ENCODE measurements at places on chromosomes 1 and 21.

DNA sequence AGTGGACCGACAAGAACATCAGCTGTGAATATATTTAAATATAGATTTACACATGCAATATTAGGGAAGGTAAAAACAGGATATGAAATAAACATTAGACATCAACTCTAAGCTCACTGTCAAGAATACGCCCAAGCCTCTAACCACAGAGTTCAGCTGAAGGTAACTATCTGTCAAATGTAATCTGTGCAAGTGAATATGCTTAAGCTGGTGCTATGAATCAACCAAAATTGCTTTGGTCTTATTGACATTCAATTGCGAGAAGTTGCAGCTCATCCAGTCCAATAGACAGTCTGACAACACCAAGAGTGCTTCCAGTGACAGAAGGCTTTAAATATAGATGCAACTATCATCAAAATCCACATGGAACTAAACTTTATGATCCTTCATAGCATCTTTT is 32.3 kb downstream of the USH2A start:
- DNase-seq, result no peak

- no peak for DNase-seq
Measured at GRCh38 chr1:106995970-106996369, 60.5 kb upstream of the PRMT6 start.

- no peak for DNase-seq
Measured at GRCh38 chr21:34988139-34988538, 61.0 kb downstream of the RUNX1 start.

DNA sequence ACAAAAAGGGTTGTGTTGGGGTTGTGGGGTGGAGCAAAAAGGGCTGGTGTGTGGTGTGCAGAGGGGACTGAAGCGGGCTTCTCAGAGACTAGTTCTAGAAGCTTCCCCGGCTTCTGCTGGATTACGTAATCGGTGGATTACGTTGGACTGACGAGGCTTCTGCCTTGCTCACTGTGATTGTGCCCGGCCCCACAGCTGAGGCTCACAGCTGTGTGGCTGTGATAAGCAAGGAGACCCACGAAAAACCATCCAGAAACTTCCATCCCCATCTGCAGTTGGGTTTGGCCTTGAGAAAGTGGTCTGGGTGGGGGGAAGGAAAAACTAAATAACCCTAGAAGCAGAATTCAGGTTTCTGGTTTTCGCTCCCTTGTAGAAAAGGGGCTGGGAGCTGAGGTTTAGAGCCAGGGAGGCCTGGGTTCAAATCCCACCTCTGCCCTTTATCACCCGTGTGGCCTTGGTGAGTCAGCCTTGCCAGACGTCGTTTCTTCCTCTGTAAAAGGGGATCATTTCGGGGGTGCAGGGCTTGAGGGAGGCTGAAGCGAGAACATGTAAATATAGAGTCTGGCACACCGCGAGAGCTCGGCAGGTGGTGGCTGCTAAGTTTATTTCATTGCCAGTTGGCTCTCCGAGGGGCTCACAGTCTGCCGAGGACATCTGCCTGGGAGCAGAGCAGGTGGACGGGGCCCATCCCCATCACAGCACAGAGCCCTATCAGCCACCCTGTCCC is 30.4 kb upstream of the DISP3 start:
- no peak for DNase-seq

DNA sequence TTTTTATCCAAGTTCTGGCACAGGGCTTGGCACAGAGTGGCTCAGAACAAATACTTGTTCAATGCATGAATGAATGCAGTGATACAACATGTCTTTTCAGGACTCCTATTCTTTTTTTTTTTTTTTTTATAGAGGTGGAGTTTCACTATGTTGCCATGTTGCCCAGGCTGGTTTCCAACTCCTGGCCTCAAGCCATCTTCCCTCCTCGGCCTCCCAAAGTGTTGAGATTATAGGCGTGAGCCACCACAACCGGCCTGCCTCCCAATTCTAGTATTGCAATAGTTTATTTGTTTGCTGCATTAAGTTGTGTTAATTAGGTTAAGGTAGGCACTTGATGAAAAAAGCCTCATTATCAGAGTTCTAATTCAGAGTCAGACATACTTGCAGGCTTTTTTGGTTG is 17.9 kb downstream of the UBE4B start:
- no peak for DNase-seq

DNA sequence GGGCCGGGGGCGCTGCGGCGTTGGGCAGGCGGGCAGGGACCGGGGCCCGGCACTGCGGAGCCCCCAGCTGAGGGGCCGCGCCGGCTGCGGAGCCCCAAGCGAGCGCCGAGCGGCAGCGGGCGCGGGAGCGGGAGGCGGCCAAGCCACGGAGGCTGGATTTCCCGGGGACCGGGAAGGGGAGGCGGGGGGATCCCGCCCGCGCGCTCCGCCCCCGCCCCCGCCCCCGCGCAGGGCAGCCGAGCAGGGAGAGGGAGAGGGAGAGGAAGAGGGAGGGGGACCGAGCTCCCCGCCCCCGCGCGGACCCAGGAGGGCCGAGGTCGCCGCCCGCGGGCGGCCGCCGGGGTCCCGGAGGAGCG is at the start of gene DLGAP3:
DLGAP3 (minus strand) TSS at position 154 of the 356 bp plus-strand sequence. CDS start 24,267 bp downstream, outside the sequence.
- DNase-seq, result no peak

DNA sequence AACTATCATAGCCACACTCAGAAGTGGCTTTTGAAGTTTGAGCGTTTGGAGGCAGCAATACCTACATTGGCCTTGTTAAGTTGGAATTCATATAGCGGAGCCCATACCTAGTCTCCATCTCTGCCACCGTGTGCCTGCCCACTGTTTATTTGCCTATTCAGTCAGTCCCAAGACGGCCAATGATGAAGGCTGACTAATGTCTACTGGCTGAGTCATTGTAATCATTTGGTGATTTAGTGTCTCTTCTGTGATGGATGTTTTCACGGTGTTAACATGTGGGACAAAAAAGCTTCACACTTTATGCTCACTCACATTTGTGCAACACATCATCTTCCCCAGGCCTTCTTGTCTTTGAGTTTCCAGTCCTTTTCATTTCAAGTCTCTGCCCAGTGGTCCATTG is 92.6 kb upstream of the PBX1 start:
- no peak for DNase-seq

GRCh38 chr1:25245809-25246599 is 1.2 kb downstream of the RSRP1 start:
- DNase-seq, result no peak

- DNase-seq, result no peak
Measured at GRCh38 chr1:41278076-41278475, 36.0 kb upstream of the SCMH1 start.

- no peak for DNase-seq
Measured at GRCh38 chr1:194629011-194629410, 1442.6 kb upstream of the B3GALT2 start.

DNA sequence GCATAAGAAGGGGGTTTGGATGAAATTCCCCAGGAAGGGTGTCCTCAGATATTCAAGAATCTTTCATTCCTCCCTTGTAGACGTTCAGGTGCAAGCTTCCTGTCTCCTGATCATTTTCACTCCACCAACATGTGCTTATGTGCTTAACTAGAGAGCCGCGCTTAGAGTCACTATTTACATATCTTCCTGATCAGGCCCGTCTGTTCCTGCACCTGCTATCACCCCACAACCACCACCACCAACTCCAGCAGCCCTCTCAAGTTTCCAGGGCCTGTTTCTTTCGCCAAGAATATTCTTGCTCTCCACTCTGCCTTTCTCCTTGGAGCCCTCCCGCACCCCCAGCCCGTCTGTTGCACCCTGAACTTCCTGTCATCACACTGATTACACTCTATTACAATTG is 113.4 kb downstream of the SPSB1 start:
- DNase-seq, result no peak

GRCh38 chr1:144551107-144551542 is 41.6 kb upstream of the PPIAL4F start:
- no peak for DNase-seq

DNA sequence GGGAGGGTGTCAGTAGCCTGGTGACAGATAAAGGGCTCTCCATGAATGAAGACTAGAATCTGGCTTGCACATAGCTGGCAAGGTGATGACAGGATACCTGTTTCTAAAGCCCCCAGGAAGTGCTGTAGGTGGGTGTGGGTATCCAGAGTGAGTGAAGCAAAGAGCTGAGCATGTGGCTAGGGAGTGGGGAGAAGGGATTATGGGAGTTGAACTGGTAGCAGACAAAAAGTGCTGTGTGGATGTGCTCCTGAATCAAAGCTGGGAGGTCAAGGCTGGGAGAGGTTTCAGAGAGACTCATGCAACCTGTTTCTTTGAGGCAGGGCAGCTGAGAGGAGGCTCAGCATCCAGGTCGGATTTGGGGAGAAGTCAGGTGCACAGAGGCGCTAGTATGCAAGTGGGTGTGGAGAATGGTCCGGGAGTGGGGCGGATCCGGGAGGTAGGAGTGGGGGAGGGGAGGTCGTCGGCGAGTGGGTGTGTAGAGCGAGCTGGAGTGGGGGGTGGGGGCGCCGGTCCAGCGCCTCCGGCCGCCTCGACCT is 600 bp downstream of the ASTN1 start:
- no peak for DNase-seq

DNA sequence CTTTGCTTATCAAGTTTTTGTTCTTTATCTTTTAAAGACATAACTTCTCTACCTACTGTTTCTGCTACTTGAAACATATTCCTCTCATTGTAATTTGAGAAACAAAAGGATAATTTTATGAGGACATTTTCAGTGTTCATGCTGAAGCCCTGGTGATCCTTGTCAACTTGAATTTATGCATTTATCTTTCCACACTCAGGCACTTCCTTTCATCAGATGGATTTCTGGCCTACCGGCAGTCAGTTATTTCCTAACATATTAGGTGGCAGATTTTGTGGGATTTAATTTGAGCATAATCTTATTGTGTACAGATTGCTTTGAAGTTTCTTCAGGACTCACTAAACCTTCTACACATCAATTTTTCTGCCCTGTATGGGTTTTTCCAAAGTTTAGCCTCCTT is 75.0 kb downstream of the RGL1 start:
- no peak for DNase-seq

- no peak for DNase-seq
Measured at GRCh38 chr1:172845371-172845770, 186.5 kb downstream of the FASLG start.
